ENCODE measurements at places on chromosomes 12 and 14.

DNA sequence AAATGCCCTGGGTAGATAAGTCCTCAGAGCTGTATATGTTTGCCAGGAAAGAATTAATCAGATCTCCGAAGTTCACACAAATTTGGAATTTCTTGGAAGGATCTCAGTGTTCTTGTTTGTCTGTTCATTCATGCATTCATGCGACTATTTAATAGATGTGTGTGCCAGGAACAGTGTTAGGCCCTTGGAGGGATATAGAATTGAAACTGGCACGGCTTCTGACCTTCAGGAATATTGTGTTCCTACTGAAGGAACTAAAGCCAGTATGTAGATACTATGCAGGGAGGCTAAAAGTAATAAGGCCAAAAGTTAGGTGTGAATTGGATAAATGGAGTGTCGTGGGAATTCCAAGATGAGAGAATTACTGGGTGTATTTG lies 166.0 kb upstream of the NOS1 start:
- DNase-seq: no peak

- no peak for DNase-seq
Observed at GRCh38 chr12:118827606-118828005, 153.7 kb upstream of the SRRM4 start.

GRCh38 chr14:71988939-71989338 lies 56.7 kb downstream of the RGS6 start:
- DNase-seq: no peak

DNA sequence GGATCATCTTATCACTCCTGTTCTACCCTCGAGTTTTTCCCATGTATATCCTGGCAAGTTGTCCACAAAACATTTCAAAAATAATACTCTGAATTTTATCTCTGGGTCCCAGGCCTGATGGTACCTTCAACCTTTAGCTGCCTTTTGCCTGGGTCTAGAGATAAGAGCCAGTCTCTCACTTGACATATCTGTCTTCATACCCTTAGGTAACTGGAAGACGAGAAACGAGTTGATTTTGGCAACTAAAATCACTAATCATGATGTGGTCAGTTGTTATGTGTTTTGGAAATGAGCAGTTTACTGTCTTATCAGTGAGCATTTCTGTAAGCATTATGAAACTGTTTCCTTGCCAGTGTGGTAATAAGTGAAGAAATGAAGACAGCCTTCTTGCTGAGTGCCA lies 6.3 kb downstream of the RNF10 start:
- no peak for DNase-seq

DNA sequence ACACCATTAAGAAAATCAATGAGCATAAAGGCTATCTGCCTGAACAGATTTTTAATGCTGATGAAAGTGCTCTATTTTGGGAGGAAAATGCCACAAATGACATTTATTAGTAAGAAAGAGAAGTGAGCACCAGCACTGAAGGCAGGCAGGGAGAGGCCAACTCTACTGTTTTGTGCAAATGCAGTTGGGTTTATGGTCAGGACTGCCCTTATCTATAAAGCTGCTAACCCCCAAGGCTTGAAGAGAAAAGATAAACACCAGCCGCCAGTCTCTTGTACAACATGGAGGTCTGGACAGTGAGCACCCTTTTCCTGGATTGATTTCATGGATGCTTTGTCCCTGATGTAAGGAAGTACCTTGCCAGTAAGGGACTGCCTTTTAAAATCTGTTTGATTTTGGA lies 246.8 kb upstream of the SFSWAP start:
- no peak for DNase-seq
